ENCODE measurements at places on chromosomes 7 and 10.

- DNase-seq = no peak
Observed at GRCh38 chr7:130386876-130387275, 6.6 kb downstream of the CPA1 start.

- DNase-seq = no peak
Observed at GRCh38 chr7:112132051-112132694, 74.0 kb downstream of the DOCK4 start.

GRCh38 chr7:47217570-47218360, 364.1 kb downstream of the TNS3 start:
- DNase-seq = no peak

GRCh38 chr7:16652888-16653287, 6.9 kb downstream of the BZW2 start:
- peak; percentile 92 for DNase-seq

GRCh38 chr10:118076705-118077104, 30.0 kb upstream of the RAB11FIP2 start:
- DNase-seq = no peak

GRCh38 chr10:29689001-29689400, 54.2 kb upstream of the SVIL start:
- peak; percentile 75 for DNase-seq

DNA sequence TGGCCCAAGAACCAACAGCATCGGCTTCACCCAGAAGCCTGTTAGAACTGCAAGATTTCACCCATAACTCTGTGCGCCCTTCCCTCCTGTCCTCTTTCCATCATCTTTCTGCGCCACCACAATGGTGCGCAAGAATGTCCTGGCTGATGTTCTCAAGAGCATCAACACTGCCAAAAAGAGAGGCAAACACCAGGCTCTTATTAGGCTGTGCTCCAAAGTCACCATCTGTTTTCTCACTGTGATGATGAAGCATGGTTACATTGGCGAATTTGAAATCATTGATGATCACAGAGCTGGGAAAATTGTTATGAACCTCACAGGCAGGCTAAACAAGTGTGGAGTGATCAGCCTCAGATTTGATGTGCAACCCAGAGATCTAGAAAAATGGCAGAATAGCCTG, 115.2 kb upstream of the FGFR2 start:
- no peak for DNase-seq

DNA sequence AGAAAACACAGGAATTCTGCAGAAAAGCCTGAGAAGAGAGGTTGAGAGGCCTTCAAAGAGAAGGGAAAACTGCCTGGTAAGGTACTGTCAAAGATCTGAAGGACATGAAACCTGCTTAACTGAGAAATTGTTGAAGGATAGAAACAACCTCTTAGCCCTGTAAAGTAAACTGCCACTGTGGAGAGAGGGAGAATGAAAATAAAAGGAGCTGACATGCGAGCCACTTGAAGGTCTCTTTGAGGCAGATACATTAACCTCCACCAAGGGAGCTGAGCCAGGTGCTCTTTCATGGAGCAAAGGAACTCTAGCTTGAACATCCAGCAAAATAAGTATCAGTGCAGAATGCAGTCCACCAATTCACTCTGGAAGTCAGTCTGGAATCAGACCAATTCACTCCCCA, 108.8 kb upstream of the FEZF1 start:
- no peak for DNase-seq

- no peak for DNase-seq
Observed at GRCh38 chr7:90738249-90738648, 142.1 kb downstream of the CDK14 start.

- no peak for DNase-seq
Observed at GRCh38 chr7:117086788-117087187, 133.5 kb downstream of the ST7 start.

DNA sequence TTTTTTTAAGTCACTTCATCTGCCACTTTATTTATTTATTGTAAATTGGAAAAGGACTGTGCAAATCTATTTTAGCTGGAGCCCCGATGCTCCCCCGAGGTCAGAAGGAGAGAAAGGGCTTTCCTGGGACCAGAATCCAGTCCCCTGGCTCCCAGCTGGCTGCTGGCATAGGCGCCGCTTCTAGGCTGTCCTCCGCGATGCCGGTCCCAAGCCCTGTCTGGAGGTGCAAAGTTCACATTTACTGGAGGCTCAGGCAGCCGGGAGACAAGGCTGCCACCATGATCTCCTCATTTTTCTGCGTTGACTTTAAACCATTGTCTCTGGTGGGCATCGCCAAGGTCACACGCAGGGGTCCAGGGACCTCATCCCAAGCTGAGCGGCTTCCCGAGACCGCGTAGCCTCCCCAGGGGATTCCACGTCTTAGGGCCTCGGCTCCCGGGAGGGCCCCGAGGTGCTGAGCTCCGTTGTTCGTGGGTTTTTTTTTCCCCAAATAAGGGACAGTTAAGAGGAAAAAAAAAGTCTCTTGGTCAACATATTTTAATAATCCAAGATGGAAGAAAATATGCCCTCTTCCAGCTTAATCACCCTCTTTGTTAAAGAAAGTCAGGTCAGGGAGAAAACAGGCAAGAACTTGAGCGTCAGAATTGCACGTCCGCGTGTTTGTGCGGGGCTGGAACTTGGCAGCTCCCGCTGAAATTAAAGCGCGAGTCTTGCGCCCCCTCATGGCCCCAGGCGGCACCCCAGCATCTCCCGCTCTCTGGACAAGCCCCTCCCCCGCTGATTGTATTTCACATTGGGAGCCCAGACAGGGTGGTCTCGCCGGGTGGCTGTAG, 11.9 kb downstream of the RGR start:
- DNase-seq = peak; percentile 27

DNA sequence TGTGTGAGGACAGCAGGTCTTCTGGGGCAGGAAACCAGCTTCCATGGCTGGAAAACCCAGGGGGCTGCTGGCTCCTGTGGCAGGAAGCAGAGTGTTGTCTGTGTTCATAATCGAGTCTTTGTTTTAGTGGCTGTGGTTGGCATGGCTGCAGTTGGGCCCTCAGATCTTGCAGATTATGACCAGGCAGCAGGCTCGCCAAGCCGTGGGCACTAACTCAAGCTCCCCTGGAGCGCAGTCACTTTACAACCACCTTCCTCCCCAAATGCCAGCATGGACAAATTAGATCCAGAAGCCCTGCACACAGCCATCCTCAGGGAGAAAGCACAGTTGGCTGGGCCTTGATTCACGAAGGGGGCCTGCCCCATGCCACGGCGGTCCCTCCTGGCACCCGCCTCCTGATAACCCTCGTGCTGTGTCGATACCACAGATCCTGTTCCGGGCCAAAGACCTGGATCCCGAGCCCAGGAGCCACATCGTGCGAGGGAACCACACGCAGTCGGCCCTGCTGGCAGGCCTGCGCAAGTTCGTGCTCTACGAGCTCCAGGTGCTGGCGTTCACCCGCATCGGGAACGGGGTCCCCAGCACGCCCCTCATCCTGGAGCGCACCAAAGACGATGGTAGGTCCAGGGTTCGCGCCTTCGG, 552.5 kb upstream of the FOXK1 start:
- DNase-seq = no peak

- DNase-seq = peak; percentile 51
Observed at GRCh38 chr10:103592186-103593021, 98.9 kb downstream of the NEURL1 start.

- no peak for DNase-seq
Observed at GRCh38 chr7:21757537-21758282, 188.0 kb downstream of the CDCA7L start.

DNA sequence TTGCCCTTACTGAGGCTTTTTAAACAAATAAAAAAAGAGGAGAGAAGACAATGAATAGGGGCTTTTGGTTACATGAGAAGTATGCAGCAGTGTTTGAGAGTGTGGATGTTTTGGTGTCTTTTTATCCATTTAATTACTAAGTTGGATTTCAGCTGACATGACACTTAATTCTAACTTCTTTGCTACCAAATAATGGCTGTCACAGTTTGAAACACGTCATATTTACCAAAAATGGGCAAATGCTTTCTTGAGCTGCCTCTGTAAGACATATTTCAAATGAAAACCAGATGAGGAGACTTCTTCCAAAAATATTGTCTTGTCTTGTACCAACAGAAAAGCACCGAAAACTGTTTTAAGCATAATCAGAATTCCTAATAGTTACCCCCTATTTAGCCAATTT, 4.0 kb downstream of the ABCB4 start:
- DNase-seq = no peak

DNA sequence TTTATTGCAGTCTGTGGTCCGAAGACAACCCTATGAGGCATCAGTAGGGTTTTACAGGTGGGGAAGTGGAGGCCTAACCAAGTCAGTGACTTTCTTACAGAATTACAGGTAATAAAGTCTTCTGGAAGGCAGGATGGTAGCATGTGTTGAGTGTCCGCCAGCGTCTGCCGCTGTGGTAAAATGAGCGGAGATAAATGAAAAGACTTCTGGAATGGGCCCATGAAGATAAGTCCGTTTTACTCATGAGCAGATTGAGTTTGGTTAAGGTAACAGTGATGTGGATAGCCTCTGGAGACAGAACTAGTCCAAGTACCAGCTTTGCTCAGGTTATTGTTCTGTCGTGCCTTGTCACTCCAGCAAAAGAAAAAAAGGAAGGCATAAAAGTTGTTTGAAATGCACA, 966 bp downstream of the FBH1 start:
- peak; percentile 1 for DNase-seq

GRCh38 chr7:24962418-24962962, 17.5 kb downstream of the OSBPL3 start:
- no peak for DNase-seq

- DNase-seq = no peak
Observed at GRCh38 chr7:128268233-128268632, 27.2 kb downstream of the LEP start.

- DNase-seq = no peak
Observed at GRCh38 chr10:91000470-91000869, 79.6 kb upstream of the ANKRD1 start.

DNA sequence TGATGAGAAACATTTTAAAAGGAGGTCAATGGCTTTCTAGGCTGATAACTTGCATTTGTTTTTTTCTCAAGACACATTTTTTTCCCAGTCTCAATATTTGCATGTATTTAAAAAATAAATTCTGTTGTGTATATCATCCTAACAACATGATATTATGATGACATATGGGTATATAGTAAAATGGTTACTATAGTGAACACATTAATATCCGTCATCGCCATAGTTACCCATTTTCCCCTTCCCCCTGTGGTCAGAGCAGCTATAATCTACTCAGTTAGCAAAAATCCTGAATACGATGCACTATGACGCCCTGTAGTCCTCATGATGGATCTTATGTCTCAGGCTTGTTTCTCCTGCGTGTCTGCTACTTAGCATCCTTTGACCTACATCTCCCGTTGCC, 60.9 kb upstream of the ZPBP start:
- DNase-seq = no peak

DNA sequence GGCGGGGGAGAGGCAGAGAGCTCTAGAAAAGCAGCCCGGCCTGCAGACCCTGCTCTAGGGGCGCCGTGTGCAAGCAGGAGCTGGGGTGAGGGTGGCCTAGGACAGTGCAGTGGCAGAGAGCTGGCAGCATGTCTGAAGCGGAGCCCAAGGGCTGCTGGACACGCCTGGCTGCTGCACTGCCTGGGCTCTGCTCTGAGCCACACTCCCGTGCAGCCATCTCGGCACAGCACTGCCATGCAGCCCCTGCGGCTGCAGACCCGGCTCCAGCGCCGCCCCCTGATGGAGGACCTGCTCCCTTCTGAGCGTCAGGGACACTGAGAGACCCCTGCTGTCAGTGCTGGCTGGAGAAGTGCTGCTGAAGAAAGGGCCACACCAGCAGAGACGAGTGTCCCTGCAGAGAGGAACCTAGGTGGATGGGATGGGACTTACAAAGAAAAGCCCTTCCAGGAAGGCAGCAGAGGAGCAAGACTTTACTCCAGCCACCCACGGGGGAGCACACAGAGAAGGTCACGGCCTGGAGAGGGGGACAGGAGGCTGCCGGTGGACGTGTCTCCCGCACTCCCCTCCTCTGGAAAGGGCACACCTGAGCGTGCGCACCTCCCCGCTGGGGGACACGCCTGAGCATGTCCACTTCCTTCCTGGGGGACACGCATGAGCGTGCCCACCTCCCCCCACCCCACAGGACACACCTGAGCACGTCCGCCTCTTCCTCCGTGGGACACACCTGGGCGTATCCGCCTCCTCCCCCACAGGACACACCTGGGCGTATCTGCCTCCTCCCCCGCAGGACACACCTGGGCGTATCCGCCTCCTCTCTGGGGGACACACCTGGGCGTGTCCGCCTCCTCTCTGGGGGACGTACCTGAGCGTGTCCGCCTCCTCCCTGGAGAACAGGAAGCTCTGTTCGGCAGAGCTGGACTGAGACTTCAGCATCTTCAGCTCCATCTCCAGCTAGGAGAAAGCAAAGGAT, 252.9 kb downstream of the MAD1L1 start:
- no peak for DNase-seq

GRCh38 chr10:42615419-42615818, 23.0 kb downstream of the ZNF33B start:
- no peak for DNase-seq

GRCh38 chr7:80097756-80098155, 36.9 kb upstream of the GNAI1 start:
- DNase-seq = no peak

- no peak for DNase-seq
Observed at GRCh38 chr10:116111483-116112095, 161.4 kb downstream of the GFRA1 start.
